ENCODE measurements at places on chromosomes 3 and 15. TPM values are rescaled to one million over a fixed set of nuclear protein-coding genes. Genes with fewer than 3 reads are reported as not detected.

The CDHR4 gene
- not detected for total RNA-seq

The MEX3B gene
- 10.5 TPM for total RNA-seq

The LRRIQ4 gene
- total RNA-seq, result not detected

The ELL3 gene
- 2.7 TPM for total RNA-seq

The SAMMSON gene
- total RNA-seq, result not detected

The TM4SF1 gene
- total RNA-seq, result 17.5 TPM

The BAHD1 gene
- 4.5 TPM for total RNA-seq

The KNG1 gene
- total RNA-seq, result not detected

The TM4SF18 gene
- 0.46 TPM for total RNA-seq

The TTLL13 gene
- total RNA-seq, result not detected

The SCN11A gene
- not detected for total RNA-seq

The C3orf49 gene
- not detected for total RNA-seq

The GAP43 gene
- total RNA-seq, result 0.89 TPM

The CCR5 gene
- not detected for total RNA-seq

The COL6A5 gene
- total RNA-seq, result under 0.01 TPM

The MAP3K13 gene
- total RNA-seq, result 19.3 TPM

The FBXO40 gene
- total RNA-seq, result not detected

The GOLGA8T gene
- total RNA-seq, result not detected

The FLNB gene
- total RNA-seq, result 454 TPM

The SLC2A2 gene
- total RNA-seq, result not detected

The SCG5 gene
- 30.9 TPM for total RNA-seq

The ANO10 gene
- total RNA-seq, result 45.7 TPM

The RAMAC gene
- 36.8 TPM for total RNA-seq

The POLG gene
- 82.8 TPM for total RNA-seq

The CD200R1L gene
- total RNA-seq, result not detected

The ISG20 gene
- 0.59 TPM for total RNA-seq

The ESYT3 gene
- 1.6 TPM for total RNA-seq

The GPR27 gene
- total RNA-seq, result not detected

The GOLGA6L10 gene
- total RNA-seq, result 0.30 TPM

The NPAP1 gene
- total RNA-seq, result not detected

The FETUB gene
- total RNA-seq, result not detected

The SNTN gene
- total RNA-seq, result not detected

The DPH6 gene
- 9.7 TPM for total RNA-seq

The SERPINI2 gene
- total RNA-seq, result not detected

The PBRM1 gene
- total RNA-seq, result 69.2 TPM

The SH3GL3 gene
- 2.1 TPM for total RNA-seq

The IQCH gene
- total RNA-seq, result 4.2 TPM

The ILDR1 gene
- not detected for total RNA-seq

The CYB561D2 gene
- 44.8 TPM for total RNA-seq

The CASR gene
- not detected for total RNA-seq

The MRAS gene
- 76.3 TPM for total RNA-seq

The GPR149 gene
- total RNA-seq, result not detected

The RAD51 gene
- 4.8 TPM for total RNA-seq
